ENCODE measurements at places on chromosomes 11 and 22.

DNA sequence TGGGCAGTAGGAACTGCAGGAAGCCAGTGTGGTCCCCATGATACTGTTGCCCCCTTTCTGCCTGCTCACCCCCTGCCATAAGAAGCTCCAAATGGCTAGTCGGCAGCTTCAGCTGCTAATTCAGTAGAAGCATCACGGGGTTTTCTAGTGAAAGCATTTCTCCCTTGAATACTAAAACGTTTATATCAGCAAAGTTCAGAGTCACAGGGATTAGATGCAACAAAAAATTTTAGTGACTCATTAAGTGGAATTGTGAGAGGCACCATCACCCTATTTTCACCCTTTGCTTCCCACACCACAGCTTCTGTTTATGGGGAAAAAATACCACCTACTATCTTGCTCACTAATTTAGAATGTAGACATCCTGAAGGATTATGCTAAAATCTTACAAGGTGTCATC lies 25.2 kb downstream of the RAB39A start:
- DNase-seq, result no peak

DNA sequence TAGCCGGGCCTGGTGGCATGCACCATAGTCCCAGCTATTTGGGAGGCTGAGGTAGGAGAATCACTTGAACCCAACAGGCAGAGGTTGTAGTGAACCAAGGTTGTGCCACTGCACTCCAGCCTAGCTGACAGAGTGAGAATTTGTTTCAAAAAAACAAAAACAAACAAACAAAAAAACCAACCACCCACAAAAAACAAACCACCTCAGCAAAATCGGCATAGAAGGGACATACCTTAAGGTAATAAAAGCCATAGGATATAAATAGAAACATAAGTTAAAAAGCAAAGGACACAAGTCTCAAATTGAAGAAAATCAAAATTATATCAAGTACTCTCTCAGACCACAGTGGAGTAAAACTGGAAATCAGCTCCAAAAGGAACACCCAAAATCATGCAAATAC lies 33.2 kb downstream of the PIWIL3 start:
- no peak for DNase-seq

GRCh38 chr11:61860054-61860903 lies 31.1 kb downstream of the FADS3 start:
- no peak for DNase-seq

DNA sequence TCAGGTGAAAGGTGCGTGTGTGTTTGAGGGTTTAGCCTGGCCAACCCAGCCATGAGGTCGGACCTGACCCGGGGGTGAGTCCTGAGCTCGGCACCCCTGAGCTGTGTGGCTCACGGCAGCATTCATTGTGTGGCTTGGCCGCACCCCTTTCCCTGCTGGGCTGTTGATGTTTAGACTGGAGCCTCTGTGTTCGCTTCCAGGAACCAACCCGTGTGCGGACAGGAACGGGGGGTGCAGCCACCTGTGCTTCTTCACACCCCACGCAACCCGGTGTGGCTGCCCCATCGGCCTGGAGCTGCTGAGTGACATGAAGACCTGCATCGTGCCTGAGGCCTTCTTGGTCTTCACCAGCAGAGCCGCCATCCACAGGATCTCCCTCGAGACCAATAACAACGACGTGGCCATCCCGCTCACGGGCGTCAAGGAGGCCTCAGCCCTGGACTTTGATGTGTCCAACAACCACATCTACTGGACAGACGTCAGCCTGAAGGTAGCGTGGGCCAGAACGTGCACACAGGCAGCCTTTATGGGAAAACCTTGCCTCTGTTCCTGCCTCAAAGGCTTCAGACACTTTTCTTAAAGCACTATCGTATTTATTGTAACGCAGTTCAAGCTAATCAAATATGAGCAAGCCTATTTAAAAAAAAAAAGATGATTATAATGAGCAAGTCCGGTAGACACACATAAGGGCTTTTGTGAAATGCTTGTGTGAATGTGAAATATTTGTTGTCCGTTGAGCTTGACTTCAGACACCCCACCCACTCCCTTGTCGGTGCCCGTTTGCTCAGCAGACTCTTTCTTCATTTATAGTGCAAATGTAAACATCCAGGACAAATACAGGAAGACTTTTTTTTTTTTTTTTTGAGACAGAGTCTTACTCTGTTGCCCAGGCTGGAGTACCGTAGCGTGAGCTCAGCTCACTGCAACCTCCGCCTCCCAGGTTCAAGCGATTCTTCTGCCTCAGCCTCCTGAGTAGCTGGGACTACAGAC lies 53.9 kb upstream of the PPP6R3 start:
- no peak for DNase-seq

DNA sequence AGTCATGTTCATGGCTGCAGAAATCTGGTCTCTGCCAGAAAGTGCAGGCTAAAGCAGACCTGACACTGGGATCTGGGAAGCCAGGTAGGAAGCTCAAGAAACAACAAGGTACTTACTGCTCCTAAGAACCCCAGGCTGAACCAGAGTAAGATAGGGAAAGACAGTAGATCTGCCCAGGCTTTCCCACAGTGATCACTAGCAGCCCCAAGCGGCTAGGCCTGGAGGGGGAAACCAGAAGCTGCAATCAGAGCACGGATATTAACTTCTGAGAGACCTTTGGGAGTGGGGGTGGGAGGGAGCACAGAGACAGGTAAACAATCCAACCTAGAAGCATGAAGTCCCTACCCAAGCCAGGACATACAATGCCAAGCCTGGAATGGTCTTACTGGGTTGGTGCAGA lies 135.2 kb upstream of the C11orf58 start:
- no peak for DNase-seq

- no peak for DNase-seq
Measured at GRCh38 chr11:2869561-2870427, 15.8 kb downstream of the CDKN1C start.

GRCh38 chr11:119373921-119374631 lies 7.4 kb downstream of the USP2 start:
- no peak for DNase-seq

DNA sequence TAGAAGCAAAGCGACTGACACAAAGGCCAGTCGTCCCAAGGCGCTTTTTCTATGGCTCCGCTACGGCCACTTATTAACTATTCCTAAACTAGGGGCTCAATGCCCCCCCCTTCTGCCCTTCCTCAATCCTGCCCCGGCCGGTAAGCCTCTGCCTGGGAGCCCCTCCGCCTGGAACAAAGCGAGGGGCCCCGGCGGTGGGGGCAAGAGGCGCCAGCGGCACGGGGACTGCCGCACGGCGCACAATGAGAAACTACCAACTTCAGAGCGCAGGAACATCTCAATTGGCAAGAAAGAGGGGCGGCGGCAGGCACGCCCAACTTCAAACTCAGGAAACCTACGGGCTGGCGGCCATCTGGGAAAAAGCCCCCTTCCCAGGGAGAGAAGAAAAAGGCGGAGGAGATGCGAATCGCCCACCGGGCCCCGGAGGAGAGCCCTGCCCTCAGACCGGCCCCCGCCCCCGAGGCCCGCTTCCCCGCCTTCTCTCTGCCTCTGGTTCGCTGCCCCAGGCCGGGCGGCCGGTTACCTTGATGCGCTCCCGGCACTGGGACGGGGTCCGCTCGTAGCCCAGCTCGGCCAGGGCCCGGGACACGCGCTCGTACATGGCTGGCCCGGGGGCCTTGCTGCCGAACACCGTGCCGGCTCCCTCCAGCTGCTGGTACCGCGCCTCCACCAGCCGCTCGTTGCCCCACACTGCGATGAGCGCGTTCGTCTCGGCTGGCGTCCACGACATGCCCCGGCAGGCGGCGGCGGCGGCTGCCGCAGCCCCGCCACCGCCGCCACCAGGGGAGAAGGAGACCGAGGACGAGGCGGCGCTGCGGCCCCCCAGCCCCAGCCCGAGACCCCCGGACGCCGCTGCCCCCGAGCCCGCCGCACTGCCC lies 619 bp downstream of the MSANTD2 start:
- no peak for DNase-seq
